ENCODE measurements at places on chromosomes 2 and 18.

DNA sequence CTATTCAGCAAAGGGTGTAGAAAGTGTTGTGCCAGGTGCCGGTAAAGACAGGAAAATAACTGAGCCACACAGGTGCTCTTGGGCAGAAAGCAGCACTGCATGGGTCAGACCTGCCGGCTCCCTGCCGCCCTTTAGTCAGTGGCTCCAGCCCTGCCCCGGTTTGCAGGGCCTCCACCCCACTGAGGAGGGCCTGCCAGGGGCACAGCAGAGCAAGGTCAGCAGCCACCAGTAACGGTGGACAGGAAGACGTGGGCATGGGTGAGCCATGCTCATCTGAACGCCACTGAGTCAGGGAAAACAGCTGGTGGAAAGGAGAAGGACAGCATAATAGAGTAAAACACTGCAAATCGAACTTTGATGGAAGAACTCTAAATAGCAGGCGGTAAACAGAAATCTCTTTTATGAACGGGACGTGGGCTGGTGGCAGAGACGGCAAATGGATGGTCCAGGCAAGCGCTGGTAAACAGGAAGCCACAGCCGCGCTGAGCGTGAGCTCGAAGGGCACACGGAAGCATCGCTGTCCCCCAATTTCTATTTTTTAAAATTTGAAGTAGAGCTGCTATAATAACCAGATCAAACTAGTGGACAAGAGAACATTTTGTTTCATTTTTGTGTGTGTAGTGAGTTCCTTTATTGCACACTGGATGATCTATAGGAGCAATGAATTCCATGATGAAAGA lies 141.8 kb upstream of the ALKAL2 start:
- DNase-seq = no peak

GRCh38 chr18:10523544-10523943 lies 2.3 kb upstream of the NAPG start:
- no peak for DNase-seq

GRCh38 chr2:201420442-201421113 lies 30.7 kb downstream of the TRAK2 start:
- DNase-seq = no peak

DNA sequence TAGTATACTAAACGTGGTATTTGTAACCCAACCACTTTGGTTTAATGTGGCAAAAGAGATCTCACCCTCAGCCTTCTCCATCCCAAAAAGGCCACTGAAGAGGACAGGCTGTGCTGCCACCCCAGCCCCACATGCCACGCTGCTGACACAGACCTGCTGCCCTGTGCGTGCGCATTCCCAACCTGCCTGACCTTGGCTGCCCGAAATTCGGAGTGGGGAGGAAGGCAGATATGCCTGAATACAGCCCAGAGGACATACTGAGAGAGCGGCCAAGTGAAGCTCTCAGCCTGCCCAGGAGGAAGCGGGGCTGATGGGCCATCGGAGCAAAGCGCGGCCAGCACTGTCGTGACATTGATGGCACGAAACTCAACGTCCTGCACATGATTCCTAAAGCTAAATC lies 70.0 kb downstream of the HDAC4 start:
- no peak for DNase-seq

GRCh38 chr18:45678850-45679249 lies 45.1 kb upstream of the SLC14A1 start:
- no peak for DNase-seq

GRCh38 chr2:85435981-85436835 lies 17.7 kb downstream of the SH2D6 start:
- DNase-seq = no peak
